ENCODE measurements at places on chromosomes 2 and 18. TPM values are rescaled to one million over a fixed set of nuclear protein-coding genes. Genes with fewer than 3 reads are reported as not detected.

GRCh38 chr2:72361521-72361920 lies 213.9 kb upstream of the CYP26B1 start:
- no peak for DNase-seq

ADCY3 gene
- polyA plus RNA-seq = 33.5 TPM

- no peak for DNase-seq
These were observed 1.7 kb upstream of the RPE start for GRCh38 chr2:210000464-210001324.

- no peak for DNase-seq
These were observed 124.2 kb upstream of the ITGB6 start for GRCh38 chr2:160324161-160324800.

DNA sequence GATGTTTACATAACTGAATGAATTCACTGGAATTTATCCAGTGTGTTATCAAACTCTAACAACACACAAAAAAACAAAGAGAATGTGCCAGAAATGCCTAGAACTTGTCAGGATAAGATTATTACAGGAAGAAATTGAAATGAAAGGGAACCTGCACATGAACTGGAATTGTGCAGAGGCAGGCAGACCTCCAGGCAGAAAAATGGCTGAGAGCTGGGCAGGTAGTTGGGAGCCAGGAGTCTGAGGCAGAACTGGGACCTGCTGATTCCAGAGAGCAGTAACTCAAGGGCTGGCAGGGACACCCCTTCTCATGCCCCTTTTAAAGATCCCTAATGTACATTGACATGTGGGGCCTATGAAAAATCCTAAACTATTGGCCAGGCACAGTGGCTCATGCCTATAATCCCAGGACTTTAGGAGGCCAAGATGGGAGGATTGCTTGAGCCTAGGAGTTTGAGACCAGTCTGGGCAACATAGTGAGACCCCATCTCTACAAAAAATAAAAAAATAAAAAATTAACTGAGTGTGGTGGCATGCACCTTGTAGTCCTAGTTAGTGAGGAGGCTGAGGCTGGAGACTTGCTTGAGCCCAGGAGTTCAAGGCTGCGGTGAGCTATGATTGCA lies 674 bp upstream of the SP110 start:
- no peak for DNase-seq

GRCh38 chr2:3209258-3209657 lies 168.4 kb downstream of the EIPR1 start:
- no peak for DNase-seq

DNA sequence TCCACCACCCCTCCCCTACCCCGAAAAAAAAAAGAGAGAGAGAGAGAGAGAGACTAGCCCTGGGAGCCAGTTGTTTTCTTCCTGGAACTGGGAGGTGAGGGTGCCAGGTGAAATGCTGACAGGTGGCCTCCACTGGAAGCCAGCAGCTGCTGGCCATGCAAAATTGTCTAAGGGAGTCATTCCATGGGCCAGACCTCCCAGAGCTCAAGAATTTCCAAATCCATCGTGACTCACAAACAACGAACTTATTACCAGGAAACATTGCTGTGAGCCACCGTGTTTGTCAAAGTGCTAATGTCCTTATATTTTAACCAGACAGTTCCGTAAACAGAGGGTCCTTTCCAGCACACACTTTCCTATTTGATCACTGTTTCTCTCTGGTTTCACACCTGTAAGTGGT lies 68.5 kb upstream of the PID1 start:
- no peak for DNase-seq

DNA sequence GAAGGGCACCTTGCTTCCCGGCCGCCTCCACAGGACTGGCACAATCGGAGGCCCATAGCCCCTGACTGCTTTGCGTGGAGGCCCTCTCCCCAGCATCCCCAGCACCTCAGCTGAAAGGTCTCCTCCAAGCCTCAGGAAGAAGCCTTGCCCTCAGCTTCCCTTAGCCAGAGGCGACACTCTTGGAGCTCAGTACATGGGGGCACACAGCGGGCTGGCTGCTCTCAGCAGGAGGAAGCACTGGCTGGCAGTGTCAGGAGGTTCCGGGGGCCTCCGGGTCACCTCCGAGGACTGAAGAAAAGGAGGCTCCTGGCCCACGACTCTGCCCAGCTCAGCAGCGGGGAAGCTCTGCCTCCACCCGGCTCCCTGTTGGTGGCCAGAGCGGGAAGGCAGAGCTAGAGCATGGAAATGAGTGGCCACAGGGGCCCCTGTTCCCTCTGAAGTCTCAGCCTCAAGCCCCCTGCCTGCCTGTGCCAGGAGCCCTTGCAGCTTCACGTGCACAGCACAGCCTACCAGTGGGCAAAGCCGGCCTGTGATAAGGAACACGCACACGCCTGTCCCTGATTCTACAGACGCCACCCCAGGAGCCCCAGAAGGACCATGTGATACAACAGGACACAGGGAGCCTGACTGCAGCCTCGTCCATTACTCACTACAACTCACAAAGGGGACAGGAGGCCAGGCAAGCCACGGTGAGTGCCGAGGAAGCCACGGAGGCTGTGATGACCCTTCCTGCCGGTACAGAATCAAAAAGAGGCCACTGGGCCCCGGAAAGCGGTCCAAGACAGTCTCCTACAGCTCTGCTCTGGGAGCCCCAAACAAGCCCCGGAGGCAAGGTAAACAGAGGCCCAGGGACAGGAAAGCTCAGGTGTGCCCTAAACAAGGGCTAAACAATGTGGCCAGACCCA lies 15.5 kb downstream of the HDAC4 start:
- DNase-seq = no peak

DNA sequence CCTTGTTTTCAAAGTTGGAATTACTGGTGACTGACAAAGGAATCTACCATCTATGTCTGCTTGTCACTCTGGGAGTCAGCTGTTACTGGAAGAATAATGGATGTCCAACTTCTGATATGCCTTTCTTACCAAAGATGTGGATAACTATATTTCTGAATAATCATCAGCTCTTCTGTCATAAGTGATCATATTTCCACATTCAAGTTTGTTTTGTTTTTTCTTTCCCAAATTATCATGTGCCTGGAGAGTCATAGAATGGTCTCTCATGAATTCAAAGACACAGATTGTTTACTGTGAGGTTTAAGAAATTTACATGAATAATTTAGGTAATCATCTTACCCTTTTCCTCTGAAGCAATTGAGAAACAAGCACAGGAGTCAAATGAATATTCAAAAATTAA lies 986.7 kb upstream of the CDH2 start:
- DNase-seq = no peak

- no peak for DNase-seq
These were observed 32.2 kb upstream of the MTIF2 start for GRCh38 chr2:55301277-55301676.

DNA sequence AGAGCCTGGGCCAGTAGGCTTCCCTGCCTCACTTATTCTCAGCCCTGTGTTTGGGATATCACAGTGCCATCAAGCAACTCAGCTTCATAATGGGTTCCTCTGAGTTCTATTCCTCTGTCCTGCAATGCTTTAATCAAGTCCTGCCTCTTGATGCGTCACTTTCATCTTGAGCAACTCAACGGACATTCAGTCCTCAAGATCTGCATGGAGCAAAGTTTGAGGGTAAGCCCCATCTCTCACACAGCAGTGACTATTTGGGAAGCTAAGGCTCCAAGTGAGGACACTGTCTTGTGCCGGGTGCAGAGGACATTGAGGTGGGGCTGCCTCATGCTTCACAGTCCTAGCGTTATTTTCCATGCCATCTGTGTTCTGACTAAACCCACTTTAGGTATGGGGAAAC lies 50.9 kb upstream of the PLB1 start:
- no peak for DNase-seq

DNA sequence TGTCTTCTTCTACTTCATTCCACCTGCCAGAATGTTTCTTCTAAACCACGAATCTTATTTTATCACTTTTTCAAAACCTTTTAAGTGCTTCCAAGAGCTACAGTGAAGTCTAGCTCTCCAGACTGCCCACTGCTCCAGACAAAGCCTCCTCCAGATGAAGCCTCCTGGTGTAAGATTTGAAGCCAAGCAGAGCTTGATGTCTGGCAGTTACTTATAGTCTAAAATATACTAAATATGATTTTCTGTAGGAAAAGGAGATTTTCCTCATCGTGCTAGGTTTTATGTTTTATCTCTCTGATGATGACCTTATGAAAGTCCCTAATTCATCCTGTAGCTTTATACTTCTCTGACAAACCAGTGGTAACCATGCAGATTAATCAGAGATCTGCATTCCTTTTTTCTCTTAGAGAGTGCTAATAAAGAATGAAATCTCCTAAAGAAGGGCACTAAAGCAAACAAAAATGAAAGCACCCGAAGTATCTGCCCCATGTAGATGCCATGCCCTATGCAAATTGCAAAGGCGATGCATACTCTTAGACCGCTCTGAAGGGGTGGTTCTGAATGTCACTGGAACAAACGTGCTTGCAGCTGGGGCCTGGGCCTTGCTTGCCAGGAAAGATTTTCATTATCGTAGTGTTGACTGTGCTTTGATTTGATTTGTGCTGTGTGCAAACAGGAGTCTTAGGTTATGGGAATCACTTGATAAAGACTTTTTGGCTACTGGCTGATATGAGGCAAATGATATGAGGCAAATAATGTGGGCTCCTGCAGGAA lies 314.2 kb downstream of the PID1 start:
- DNase-seq = peak; percentile 8

DNA sequence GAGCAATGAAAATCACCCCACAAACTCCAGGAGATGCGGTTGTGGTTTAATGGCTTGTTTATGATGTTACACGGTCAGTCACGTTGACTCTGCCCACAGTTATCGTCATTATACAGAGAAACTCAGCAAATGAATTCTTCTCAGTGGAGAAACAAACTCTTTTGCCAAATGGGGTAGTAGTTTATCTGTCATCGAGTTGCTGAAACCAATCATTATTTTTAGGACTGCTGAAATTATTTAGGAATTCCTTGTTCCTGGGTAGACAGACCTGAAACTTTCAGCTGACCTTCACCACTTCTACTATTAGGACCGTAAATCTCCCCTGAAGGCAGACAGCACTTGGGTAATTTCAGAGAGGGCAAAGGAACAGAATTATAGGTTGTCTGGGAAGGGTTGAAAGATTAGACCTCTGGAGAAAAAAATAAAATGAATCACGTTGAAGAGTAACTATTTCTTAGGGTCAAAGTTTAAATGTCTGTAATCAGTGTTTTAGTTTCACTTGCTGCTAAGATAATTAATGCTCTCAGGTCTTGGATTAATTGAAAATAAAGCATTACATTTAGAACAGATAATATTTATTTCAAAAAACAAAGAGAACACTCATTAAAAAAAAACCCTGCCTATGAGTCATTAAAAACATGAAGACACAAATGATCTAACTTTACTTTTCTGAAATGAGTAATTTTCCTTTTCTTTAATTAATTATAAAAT lies 52.1 kb upstream of the LYPD6 start:
- no peak for DNase-seq

Measured in right lung (tissue), 10 donors.